ENCODE measurements at places on chromosomes 6 and 20.

GRCh38 chr6:72911463-72912155, 289.7 kb downstream of the KCNQ5 start:
- peak; percentile 19 for DNase-seq

DNA sequence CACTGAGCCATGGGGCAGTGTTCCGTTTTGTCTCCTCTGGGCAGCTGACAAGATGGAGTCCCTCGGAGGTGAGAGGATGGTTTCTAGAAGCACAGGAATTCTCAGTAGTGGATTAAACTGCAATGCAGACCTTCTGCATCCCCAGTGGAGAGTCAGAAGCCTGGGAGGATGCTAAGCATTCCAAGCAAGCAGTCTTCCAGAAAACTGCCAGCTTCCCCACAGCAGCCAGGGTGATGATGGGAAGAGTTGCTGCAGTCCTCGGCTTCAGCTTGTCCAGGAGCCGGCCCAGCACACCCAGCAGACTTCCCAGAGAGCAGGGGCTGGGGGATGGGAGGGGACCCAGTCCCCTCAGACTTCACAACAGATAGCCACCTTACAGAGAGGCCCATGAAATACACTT, 163.6 kb downstream of the LY86 start:
- peak; percentile 50 for DNase-seq

- no peak for DNase-seq
These were observed 252.2 kb upstream of the PDE10A start for GRCh38 chr6:165915022-165915770.

DNA sequence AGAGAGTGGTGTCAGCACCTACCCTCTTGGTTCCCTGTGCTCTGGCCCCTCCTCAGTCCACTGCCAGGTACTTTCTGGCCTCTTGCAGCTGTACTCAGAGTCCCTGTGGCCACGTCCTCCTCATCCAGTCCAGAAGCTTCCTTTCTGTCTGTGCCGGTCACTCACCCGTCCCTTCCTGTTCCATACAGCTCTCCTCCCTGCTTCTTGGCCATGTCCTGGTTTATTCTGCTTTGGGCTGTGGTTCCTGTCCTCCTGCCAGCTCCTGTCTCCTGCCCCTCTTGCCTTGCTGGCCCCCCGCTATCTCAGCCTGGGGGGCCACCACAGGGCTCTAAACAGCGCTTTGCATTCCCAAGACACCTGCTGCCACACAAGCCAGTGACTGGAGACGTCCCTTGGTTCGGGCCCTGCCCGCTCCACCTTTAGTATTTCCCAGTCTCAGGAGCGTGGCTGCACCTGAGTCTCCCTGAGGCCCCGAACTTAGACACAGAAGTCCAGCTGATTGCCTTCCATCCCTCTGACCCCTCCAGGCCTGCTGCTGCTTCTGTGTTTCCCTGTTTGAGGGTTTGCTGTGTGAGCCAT, 15.5 kb upstream of the RBM38 start:
- no peak for DNase-seq

DNA sequence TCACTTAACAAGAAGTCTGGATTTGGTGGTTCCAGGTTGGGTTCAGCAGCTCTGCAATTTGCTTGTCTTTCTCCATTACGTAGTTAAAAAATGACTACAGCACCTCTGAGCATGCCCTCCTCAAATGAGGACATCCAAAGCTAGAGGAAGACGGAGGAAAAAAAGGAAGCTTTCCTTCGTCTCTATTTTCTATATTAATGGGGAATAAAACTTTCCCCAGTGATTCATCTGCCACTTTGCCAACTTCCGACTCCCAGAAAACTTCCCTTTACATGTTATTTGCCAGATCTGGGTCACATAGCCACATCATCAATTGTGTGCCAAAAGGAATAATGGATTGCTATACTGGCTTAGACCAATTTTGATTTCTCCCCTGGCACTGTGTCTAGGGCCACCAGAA, 69.5 kb downstream of the ZFAND3 start:
- DNase-seq: no peak

DNA sequence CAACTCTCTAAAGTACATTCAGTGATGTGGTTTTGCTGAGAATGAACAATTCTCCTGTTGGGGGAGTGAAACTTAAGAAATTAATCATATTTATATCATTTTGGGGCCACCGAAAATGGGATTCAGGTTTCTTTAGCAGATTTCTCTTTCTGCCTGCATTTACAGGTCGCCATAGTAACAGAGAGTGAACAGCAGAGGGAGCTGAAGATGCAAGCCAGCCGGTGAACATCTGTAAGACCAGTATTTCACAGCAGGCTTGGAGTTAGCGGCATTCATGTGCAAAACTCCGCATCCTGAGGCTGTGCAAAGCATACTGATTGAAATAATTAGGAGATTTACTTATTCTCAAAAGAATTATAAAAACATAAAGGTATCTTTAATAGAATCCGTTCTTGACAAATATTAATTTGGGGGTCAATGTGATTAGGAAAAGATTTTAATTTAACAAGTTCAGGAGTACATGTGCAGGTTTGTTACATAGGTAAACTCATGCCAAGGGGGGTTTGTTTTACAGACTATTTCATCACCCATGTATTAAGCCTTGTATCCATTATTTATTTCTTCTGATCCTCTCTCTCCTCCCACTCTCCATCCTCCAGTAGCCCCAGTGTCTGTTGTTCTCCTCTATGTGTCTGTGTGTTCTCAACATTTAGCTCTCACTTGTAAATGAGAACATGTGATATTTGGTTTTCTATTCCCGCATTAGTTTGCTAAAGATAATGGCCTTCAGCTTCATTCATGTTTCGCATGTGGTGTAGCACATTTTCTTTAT, 17.8 kb upstream of the HSF2 start:
- DNase-seq: peak; percentile 59

GRCh38 chr6:67717281-67717680, 917.8 kb upstream of the ADGRB3 start:
- DNase-seq: no peak

DNA sequence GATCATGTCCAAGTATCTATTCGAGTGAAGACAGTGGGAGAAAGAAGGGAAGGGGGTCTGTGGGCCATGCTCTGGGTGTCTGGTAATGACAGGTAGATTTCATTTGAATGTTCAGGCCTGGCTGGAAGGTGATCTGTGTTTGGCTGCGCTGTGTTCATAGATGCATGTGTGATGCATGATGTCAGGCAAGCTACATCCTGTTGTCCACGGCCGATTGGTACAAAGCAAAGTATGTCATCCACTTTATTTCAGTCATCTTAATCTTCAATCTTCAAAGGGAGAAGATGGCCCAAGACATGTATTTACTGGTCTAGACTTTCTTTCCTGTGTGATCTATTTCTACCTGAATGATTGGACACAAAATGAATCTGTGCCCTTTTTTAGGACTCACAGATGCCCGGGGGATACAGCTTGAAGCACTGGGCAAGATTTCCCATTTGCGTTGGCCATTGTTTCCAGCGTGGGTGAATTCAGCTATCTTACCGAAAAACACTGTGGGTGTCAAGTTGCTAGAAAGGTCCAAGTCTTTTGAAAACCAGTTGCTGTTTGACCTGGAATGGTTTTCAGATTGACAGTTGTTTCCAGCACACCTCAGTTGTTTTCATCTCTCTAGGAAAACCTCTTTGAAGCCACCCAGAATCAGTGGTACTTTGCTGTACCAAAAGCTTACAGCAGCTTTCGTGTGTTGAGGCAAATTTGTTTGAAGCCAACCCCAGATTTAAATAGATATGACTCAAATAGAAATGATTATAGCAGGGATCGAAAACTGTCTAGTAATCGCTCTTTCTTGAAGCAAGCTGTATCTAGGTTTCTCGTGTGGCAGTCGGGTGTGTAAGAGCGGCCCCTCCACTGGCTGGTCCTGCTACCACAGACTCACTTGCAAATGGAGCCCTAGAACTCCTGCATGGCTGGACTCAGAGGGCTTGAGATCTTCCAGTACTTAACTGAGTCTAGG, 27.2 kb downstream of the DUSP22 start:
- DNase-seq: no peak

GRCh38 chr6:74611220-74611619, 594.6 kb downstream of the COL12A1 start:
- peak; percentile 54 for DNase-seq

GRCh38 chr6:139334806-139335446, 39.5 kb downstream of the CITED2 start:
- DNase-seq: peak; percentile 94

DNA sequence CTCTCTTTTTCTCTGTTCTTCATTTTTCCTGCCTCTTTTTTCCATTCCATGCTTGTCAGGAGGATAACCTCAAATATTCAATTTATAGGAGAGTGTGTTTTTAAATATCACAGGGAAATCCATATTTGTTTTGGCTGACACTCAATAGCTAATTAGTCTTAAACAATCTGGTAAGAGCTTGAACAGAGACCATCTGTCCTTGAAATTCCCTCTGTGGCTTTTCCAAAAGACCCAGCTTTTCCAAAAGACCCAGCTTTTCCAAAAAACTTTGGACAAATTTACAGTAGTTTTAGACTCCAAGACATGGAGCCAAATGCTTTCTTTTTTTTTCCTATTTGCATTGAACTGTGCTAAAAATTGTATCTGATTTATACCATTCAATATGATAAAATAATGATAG, 127.4 kb upstream of the FAM83B start:
- DNase-seq: peak; percentile 9

DNA sequence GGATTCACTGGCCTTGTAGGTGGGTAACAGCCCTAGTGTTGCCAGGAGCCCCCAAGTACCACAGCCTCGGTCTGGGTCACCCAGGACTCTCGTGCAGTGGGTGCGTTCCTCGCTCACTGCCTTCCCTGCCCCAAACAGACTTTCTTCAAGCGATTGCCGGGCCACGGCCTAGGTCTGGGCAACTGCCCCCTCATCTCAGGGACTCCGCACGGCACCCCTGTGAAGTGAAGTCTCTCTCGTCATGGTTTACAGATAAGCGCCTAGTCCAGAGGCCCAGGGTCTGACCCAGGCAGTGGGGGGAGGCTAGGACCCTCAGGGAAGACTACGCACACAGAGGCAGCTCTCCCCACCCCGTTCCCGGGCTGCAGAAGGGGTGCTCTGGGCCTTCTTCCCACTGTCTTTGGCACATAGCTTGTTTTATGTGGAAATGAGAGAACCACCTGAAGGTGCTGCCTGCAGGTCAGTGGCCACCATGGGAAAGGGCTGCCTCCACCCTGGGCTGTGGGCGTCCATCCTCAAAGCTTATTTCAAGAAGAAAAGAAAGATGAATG, 220.8 kb downstream of the ERMARD start:
- no peak for DNase-seq

GRCh38 chr6:169784821-169785340, 33.5 kb downstream of the ERMARD start:
- no peak for DNase-seq

- DNase-seq: no peak
These were observed 27.7 kb downstream of the PTPRA start for GRCh38 chr20:2900845-2901592.

- DNase-seq: peak; percentile 83
These were observed 39.9 kb downstream of the PREX1 start for GRCh38 chr20:48787861-48788375.

DNA sequence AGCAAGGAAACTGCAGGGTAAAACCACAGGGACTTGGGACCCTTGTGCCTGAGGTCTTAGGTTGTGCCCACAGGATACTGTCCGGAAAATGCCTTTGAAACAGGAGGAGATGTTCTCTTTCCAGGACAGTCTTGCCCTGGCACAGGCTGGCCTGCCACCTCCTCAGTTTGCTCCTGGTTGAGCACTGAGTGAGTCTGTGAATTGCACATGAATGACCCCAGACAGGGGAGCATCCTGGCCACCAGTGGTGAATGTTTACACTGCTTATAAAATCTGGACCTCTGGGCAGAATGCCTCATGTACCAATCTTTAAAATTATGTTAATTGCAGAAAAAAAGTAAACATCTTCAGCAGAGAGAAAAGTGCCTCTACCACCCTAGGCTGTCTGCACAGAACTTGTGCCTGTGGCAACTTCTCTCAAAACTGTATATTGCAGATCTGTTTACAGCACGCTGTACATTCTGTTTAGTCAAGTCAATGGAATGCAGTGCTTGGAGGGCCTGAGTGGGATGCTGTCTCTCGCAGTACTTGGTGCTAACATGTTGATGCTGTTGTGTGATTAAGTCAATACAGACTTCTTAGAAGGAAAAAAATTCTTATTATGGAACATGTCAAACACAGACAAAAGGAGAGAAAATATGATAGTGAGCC, 242.1 kb downstream of the SOD2 start:
- DNase-seq: peak; percentile 70
